Activated CD8-positive, alpha-beta memory T cell treated with anti-CD3 and anti-CD28 coated beads for 36 hours (primary cell): ENCODE measurements at places on chromosomes 6 and 20. TPM values are rescaled to one million over a fixed set of nuclear protein-coding genes. Genes with fewer than 3 reads are reported as not detected.

CLPSL1 gene
- not detected for total RNA-seq

FNDC1 gene
- total RNA-seq, result not detected

KIAA1755 gene
- not detected for total RNA-seq

GRM1 gene
- not detected for total RNA-seq

XPO5 gene
- 122 TPM for total RNA-seq

GSTA3 gene
- total RNA-seq, result not detected

ECHDC1 gene
- 72.9 TPM for total RNA-seq

TCFL5 gene
- total RNA-seq, result 6.5 TPM

NUS1 gene
- 63.9 TPM for total RNA-seq

TRAPPC3L gene
- not detected for total RNA-seq

PSORS1C1 gene
- total RNA-seq, result not detected

PSMB9 gene
- total RNA-seq, result 206 TPM

C6orf15 gene
- not detected for total RNA-seq

PAK5 gene
- total RNA-seq, result not detected

RFX6 gene
- total RNA-seq, result not detected

SLC26A8 gene
- total RNA-seq, result not detected

MOG gene
- total RNA-seq, result not detected

GABBR1 gene
- 11.3 TPM for total RNA-seq

CALHM5 gene
- total RNA-seq, result not detected

SLC17A9 gene
- total RNA-seq, result 47.3 TPM

AKAP7 gene
- total RNA-seq, result 5.0 TPM

PROKR2 gene
- total RNA-seq, result 0.15 TPM

MYH7B gene
- 0.19 TPM for total RNA-seq

ADGRF4 gene
- not detected for total RNA-seq

GPX5 gene
- total RNA-seq, result not detected

FAXC gene
- not detected for total RNA-seq

MDC1 gene
- total RNA-seq, result 66.4 TPM

NRSN1 gene
- total RNA-seq, result not detected

FAM135A gene
- 6.9 TPM for total RNA-seq

PPP1R3D gene
- total RNA-seq, result 5.5 TPM

FOXS1 gene
- total RNA-seq, result not detected

NRN1 gene
- total RNA-seq, result 0.86 TPM

ZBTB46 gene
- total RNA-seq, result 0.25 TPM
